Posterior cingulate gyrus (tissue), 11 donors: ENCODE measurements at places on chromosomes 2 and 18.

- peak; percentile 57 for DNase-seq
Observed at GRCh38 chr18:58998401-58999203, 133.9 kb downstream of the ZNF532 start.

- no peak for DNase-seq
Observed at GRCh38 chr2:127674241-127675209, 805 bp downstream of the LIMS2 start.

DNA sequence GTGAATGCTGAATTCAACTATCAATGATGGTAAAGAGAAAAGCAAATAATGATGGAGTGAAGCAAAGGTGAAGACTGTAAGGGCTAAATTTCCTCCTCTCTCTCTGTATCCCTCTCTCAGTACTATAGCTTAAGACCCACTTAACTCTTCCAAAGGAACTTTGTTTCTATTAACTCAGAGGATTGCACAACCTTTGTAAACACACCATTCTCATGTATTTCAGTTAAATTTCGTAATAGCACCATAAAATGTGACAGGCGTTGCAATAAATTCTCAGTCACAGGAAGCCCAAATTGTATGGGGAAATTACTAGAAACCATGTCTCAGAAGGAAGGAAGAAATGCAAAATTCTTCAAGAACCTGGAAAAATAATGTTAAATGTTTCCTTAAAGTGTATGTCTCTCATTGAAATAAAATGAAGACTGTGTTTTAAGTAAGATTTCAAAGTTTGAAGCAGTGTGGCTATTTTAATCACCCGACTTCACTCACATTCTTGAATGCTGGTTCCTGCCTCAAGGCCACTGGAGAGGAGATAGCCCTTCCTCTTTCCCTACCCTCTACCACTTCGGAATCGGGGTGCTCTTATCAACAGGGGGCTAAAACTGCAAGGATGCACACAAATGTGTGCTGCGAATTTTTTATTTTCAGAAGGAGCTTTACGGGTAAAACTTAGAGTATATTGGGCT, 112.1 kb downstream of the FTCDNL1 start:
- no peak for DNase-seq

DNA sequence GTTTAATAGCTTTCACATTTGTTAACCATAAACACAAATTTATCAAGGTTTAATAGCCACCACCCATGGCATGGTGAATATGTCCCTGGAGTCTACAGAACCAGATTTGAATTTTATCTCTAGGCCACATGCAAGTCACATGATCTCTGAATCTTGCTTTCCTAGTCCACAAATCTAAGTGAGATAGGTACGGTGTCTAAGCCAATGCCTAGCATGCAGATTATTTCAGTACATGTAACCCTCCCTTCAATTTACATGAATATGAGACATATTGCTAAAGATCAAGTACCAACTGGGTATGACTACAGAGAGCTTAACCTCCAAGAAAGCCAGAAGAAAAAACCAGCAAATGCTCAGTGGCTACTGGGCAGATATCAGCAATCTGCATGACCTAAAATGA, 10.0 kb downstream of the ZNF24 start:
- DNase-seq, result no peak

DNA sequence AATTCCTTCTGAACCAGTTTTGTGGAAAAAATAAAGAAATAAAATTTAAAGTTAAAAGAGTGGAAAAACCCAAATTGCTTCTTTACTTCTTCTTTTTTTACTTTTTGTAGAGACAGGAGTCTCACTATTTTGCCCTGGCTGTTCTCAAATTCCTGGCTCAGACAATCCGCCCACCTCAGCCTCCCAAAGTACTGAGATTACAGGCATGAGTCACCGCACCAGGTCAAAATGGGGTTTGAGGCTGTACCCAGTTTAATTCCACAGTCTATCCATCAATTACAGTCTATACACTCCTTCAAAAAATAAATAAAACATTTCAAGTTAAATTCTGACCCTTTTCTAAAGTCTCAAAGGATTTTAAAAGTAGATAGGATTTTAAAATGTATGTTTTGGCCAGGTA, 120.3 kb downstream of the FAM161A start:
- no peak for DNase-seq

DNA sequence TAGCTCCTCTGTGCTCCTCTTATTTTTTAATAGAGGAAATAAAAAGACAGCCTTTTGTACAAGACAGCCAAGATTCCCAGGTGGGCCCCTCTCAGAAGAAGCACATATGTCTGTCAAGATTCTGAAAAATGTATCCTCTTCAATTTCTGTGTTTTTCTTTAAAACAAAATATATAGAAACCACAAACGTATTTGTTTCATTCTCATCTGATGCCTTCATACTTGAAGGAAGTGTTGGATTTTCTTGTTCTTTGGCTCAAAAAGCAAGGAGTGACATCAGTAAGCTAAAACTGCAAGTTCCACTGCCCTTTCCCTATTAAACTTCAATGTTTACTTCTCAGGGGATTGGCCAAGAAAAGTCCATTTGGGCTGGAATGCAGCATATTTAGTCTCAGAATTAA, 193.8 kb upstream of the OSR1 start:
- no peak for DNase-seq
